ENCODE measurements at places on chromosomes 16 and 17. TPM values are rescaled to one million over a fixed set of nuclear protein-coding genes. Genes with fewer than 3 reads are reported as not detected.

Gene MYCBPAP
- total RNA-seq, result 8.5 TPM

DNA sequence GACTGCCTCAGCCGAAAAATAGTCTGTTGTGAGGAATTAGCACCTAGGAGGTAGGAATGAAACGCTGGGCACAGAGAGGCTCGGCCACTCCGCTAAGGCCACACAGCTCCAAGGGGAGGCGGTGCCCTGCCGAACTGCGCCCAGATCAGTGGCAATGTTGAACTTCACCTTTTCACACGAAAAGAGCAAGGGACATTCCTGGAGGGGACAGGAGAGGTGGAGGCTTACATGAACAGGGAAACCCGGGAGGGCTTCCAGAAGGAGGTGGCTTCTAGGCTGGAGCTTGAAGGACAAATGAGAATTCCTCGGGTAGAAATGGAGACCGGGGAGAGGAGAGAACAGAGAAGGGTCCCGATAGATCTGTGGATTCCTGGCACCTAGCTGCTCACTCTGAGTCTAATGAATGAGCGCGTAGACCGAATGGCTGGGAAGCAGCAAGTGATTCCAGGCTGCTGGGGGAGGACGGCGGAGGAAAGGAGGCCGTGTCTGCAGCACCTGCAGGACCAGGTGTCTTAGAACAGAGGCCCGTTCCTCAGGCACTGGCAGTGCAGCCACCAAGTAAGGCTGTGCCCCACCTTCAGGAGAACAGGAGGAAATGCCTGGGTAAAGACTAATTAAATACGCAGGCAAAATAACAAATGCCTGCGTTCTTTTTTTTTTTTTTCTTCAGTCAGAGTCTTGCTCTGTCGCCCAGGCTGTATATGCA lies 722 bp upstream of the SLC38A10 start:
- H3K4me3 ChIP-seq, result peak overlapping the region; percentile 94
- H3K36me3 ChIP-seq, result peaks cover 6% of the 10 kb centered on the region
- H3K4me1 ChIP-seq, result peaks cover 36% of the 10 kb centered on the region
- peak overlapping the region; percentile 92 for H3K27ac ChIP-seq

Gene KRT17
- total RNA-seq, result not detected

Gene NPIPA8
- not detected for total RNA-seq

DNA sequence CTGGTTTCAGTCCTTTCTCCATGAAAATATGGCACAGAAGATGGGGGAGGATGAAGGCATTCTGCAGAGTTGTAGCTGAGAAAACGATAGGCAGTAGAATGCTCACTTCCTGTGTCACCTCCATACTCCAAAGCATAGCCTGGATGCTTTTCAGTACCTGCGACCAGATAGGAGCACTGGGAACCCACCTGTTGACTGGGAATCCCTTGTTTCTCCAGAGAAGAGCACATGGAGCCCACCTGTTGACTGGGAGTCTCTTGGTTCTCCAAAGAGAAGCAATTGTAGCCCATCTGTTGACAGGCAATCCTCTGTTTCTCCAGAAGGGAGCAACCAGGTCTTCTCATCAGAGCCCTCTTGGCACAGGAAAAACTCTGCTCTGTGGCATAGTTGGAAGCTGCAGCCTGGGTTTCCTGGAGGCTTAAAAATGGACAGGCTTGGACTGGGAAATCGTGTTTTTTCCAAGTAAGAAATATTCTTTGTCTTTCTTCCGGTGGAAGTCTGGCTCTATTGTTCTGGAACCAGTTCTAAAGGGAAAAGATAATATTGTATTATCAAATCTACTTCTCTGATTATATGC lies 13.2 kb downstream of the TERF2IP start:
- peaks cover 14% of the 10 kb centered on the region for H3K36me3 ChIP-seq
- peaks cover 7% of the 10 kb centered on the region for H3K4me1 ChIP-seq
- H3K4me3 ChIP-seq, result no peak overlapping the region
- no peak overlapping the region for H3K27ac ChIP-seq

DNA sequence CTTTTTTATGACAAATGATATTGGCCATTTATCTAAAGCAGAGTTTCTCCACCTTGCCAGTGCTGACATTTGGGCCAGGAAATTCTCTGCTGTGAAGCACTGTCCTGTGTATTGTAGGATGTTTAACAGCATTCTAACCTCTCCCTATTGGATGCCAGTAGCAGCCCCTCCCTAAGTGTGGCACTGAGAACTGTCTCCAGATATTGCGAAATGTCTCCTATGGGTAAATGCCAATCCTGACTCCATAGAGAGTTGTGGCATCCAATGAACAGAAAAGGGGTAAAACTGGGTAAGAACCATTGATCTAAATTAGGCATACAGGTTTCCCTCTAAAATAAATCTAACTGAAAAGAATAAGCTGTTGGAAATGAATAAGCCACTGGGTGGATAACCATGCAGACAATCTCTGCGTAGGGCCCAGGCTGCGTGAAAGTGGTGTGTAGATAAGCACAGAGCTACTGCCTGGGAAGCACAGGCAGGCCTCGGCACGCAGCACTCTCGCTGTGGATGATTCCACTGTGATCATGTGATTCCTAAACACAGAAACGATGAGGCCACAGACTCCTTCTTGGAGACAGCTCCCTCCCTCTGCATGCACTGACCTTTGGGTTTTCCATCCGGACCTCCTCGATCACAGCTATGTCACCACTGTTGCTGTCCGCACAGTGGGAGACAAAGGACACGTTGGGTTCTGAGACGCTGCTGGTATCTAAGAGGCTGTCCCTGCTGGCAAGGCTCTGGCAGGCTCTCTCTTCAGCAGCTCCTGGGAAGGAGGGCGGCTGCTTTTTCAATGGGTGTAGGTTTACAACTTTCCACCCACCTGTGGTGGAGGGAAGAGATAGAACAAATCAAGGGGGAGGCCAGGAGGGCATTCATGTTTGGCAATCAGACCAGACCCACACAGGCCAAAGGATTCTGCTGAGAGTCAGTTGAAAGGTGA lies 44.1 kb downstream of the GTF3C1 start:
- DNase-seq, result no peak
- no peak overlapping the region for H3K27ac ChIP-seq
- H3K36me3 ChIP-seq, result peaks cover 38% of the 10 kb centered on the region

All from activated CD4-positive, alpha-beta memory T cell treated with anti-CD3 and anti-CD28 coated beads for 36 hours (primary cell).